ENCODE measurements at places on chromosomes 1 and 21. TPM values are rescaled to one million over a fixed set of nuclear protein-coding genes. Genes with fewer than 3 reads are reported as not detected.

DNA sequence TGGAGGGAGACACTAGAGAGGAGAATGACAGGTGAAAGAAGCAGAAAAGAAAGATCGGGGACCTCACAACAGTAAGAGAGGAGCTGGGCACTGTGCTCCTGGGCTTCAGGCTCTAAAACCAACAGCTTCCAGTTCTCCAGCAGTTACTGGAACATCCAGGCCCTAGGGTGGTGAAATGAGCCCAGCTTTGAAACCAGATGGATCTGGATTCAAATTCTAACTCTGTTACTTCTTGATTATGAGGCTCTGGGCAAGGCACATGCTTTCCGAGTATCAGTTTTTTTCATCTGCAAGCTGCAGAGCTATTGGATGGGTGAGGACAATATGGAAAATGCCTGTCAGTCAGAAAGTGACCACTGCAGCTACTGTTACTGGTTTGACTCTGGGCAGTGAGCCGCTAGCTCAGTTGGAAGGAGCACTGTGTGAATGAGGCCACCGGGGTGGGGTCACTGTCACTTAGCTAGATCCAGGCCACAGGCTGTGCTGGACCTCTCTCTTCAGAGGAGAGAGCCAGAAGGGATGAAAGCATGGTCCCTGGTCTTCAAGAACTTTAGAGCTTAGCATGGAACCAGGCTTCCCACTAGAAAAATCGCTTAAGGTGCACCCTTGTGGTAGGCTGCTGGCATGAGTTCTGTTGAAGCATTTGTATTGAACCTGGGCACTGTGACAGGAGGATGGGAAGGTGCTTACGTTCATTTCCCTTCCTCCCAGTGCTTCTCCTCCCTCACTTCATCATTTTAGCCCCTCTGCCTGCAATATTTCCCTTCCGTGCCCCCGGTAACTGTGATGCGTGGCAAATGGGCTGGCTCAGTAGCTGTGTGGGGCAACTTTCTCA, 12.2 kb downstream of the PLEKHO1 start:
- peak; percentile 48 for DNase-seq

DNA sequence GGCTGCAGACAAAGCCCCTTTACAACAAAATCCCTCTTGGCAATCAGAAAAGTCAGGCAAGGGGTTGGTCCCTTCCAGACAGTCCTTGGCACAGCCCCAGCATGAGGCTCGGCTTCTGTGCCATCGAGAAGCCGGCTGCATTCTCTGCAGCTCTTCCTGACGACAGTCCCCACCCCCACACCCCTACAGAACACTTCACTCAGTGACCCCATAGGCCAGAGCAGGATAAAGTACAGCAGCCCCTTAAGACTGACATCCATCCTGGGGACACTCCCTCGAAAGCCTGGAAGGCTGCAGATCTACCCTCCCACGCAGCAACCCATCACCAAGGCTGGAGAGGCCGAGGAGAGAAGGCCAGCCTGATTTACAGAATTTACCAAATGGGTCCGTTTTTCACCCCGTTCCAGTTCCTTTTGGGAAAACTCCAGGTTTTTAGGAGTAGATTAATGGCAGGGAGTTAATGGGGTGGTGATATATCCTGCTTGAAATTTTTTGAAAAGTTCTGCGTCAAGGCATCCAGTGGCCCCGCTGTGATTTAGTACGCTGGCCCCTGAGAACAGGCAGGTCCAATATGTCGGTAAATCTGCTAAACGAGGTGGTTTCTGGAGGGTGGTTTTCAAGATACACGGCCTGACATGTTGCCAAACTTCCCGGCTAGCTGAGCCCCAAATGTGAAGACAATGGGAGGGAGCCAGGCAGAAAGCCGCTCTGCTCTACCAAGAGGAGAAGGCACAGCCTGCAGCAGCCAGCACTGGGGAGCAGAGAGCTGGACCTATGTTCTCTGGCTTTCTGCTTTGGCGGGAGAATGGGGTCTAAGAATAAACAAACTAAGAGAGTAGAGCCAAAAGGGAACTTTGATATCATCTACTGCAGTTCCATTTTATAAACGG, 81.7 kb downstream of the SSBP3 start:
- DNase-seq = peak; percentile 57

- no peak for DNase-seq
These were observed 112.2 kb downstream of the DHRS3 start for GRCh38 chr1:12505639-12506280.

- peak; percentile 77 for DNase-seq
These were observed 97.4 kb upstream of the KCNJ15 start for GRCh38 chr21:38159355-38159754.

Gene OR14A2
- not detected for total RNA-seq

Gene TMEM269
- 0.21 TPM for total RNA-seq

DNA sequence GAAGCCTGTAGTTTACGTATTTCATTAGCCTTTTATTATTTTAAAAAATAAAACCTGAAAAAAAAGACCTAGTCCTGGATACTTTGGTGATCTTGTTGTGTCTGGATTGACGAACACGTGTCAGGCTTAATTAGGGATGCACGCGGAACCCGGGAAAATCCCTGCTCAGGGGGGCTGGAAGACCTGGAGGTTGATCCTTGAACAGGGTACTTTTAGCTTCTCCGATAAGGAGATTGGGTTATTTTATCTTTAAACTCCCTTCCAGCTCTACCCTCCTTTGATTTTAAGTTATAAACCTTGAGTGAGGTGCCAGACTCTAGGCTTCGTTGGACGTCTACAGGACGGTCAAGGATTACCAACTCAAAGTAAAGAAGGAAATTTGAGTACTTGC, 552 bp upstream of the ZNF691 start:
- no peak for DNase-seq

- DNase-seq = no peak
These were observed 110.1 kb upstream of the SLC44A3 start for GRCh38 chr1:94709891-94710581.

GRCh38 chr1:931380-932172, 7.9 kb downstream of the SAMD11 start:
- DNase-seq = no peak

- DNase-seq = no peak
These were observed at the start of gene FNDC10 for GRCh38 chr1:1599935-1600860. Gene FNDC10, minus strand, starts transcription at chr1:1600135. Its CDS starts 120 bp downstream, at chr1:1600015.

Gene CDK18
- 42.0 TPM for total RNA-seq

- DNase-seq = no peak
These were observed 9.1 kb downstream of the MACF1 start for GRCh38 chr1:39213511-39214002.

DNA sequence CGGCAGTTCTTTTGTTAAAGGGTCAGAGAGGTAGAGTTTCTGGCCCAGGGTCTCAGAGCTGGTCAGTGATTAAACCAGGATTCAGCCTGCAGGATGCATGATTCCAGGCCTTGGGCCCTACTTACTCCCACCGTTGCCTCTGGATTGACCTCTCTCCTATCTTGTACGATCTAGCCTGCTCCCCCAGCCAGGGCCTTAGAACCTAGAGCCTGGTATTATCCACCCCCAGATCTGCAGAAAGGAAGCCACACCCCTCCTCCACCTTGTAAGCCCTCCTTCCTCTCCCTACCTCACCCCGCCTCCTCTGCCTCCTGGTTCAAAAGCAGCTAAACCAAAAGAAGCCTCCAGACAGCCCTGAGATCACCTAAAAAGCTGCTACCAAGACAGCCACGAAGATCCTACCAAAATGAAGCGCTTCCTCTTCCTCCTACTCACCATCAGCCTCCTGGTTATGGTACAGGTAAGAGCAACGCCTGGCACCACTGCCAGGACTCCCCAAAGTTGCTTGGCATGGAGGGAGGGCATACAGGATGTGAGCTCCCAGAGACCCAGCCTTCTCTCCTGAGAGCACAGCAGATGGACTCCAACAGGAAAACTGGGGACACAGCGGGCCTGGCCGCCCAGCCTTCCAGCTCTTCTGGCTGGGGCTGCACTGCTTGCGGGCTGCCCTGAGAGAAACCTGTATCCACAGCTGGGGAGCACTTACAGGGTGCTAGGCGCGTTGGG, at the start of gene CD52:
TSS of gene CD52 (plus strand) at position 347 of the 726 bp plus-strand sequence. CDS start at position 407, 60 bp downstream.
- DNase-seq = no peak

Gene CCDC190
- total RNA-seq = not detected

DNA sequence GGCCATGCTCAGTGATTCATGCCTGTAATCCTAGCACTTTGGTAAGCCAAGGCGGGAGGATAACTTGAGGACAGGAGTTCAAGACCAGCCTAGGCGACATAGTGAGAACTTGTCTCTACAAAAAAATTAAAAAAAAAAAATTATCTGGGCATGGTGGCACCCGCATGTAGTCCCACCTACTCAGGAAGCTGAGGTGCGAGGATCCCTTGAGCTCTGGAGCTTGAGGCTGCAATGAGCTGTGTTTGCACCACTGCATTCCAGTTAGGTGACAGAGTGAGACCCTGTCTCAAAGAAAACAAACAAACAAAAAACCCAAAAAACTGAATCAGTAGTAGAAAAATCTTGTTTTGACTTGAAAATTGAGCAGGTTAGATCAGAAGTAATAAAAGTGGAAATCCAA, 67.1 kb upstream of the IPO9 start:
- DNase-seq = no peak

- no peak for DNase-seq
These were observed 27.2 kb downstream of the CAPN2 start for GRCh38 chr1:223739366-223740037.

Gene SPRR1A
- not detected for total RNA-seq

GRCh38 chr1:226957714-226958113, 17.6 kb downstream of the COQ8A start:
- DNase-seq = no peak

DNA sequence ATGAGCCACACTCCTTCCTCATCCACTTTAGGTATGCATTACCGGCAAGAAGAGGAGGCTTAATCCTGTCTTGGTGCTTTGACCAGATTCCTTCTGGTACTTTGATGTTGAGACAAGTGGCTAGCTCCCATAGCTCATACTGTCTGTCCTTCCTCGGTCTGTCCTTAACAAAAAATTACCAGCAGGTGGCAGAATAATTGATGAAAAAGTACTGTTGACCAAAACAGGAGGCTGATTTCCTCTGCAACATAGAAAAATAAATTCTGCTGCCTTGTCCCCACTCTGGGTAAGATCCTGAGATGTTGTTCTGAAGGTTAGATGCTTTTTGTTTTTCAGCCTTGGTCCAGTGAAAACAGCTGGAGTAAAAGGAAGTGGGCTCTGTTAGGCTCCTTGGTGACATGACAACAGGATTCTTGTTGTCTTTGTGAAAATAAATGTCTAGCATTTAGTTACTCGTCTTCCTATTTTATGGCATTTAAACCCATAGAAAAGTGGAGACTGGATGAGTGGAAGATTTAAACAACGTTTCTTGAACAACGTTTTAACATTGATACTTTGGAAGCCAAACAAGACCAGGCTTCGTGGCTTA, 11.2 kb upstream of the HJV start:
- peak; percentile 67 for DNase-seq

DNA sequence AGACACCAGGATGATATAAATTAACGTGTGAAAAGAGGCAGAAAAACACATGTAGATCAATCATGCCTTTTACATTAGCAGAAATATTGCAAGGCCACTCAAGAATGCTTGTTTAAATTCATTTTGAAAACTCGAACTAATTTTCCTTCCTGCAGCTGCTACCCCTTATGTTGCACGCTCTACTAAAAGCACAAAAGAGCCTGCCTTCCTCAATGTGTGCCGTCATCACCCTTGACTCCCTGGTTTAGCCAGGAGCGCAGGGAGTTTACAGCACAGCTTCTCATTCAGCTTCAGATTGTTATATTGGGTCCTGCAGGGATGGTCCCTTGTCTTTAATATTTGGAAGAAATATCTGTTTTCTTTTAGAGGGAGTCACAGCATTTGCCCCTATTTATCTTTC, 10.1 kb upstream of the ST6GALNAC5 start:
- DNase-seq = no peak

Gene RGS8
- total RNA-seq = 2.2 TPM

- DNase-seq = no peak
These were observed 78.3 kb downstream of the NUF2 start for GRCh38 chr1:163399976-163400601.

- no peak for DNase-seq
These were observed 53.5 kb upstream of the SLC22A15 start for GRCh38 chr1:115922801-115923200.

GRCh38 chr1:89822109-89822962, 1.5 kb downstream of the LRRC8D start:
- DNase-seq = no peak

- DNase-seq = no peak
These were observed 12.1 kb upstream of the ADAMTSL4 start for GRCh38 chr1:150536836-150537731.

Gene KIF2C
- total RNA-seq = 11.0 TPM

DNA sequence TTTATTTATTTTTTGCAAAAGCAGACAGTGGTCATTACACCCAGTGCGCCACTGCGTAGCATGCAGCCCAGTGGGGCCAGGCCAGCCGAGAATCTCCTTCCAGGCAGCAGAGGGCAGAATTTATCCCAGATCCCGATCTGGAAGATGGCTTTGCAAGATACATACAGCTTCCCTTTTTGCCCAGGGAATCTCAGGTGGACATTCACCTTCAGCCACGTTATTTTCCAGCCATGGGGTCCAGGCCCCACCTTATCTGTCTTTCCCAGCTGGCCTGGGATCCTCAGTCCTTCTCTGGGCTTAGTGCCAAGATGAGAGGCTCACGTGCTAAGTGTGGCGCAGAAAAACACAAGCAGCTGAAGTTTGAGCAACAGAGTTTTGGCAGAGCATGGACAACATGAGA, 123.6 kb downstream of the AJAP1 start:
- DNase-seq = peak; percentile 8

Gene HAPLN2
- total RNA-seq = 19.0 TPM

DNA sequence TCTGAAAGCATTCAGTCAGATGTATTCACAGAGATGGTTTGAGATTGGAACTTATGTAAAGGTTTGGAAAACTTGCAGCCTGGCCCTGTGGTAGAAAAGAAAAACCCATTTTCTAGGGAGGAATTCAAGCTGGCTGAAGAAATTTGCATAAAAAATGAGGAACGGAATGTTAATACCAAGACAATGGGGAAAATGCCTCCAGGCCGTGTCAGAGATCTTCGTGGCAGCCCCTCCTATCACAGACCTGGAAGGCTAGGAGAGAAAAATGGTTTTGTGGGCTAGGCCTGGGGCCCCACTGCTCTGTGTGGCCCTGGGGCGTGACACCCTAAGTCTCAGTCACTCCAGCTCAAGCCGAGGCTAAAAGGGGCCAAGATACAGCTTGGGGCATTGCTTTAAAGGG, 26.7 kb downstream of the NME7 start:
- DNase-seq = no peak

- no peak for DNase-seq
These were observed 3.3 kb downstream of the LAX1 start for GRCh38 chr1:203768256-203768655.
